Dorsolateral prefrontal cortex (tissue), 122 donors: ENCODE measurements at places on chromosomes 2 and 18.

GRCh38 chr2:232028631-232029030 is 67.1 kb downstream of the DIS3L2 start:
- DNase-seq: no peak

GRCh38 chr2:178363252-178363651 is 87.7 kb downstream of the PRKRA start:
- DNase-seq: no peak

- no peak for DNase-seq
Observed at GRCh38 chr2:71725836-71726235, 272.5 kb downstream of the DYSF start.

DNA sequence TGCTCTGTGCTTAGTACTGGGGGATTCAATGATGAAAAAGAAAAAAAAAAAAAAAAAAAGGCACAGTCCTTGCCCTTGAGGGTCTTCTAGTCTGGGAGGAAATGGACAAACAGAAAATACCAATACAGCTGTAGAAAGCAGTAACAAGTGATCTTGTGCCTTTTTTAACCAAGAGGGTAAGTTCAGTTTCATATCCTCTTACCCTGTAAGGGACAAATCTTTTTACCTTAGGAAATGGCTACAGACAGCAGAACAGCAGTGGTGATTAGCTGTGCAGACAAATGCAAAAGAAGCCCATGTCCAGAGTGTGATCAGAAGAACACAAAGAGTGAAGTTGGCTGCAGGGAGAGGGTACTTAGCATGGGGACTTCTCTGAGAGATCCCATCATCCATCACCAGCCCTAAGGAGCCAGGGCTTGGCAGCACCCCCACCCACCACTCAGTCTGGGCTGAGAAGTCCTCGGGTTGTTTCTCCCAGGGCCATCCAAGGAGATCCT is 102.9 kb downstream of the ALPK2 start:
- DNase-seq: no peak

GRCh38 chr2:99406137-99406536 is 68.9 kb downstream of the EIF5B start:
- DNase-seq: no peak

DNA sequence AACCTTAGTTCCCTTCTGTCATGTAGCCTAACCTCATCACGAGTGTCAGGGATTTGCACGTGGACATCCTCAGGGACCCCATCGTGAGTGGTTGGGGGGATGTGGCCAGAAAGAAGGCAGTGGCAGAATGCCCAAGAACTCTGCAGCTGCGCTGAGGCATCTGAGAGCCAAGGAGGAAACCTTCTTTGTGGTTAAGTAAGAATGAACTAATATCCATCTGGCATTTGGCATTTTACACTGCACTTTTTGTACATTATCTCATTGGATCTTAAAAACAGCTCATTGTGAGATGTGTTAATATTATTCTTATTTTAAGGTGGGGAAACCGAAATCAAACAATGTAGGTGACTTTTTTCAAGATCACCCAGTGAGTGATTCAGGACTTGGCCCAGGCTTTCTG is 32.6 kb upstream of the APCDD1 start:
- DNase-seq: no peak

- DNase-seq: no peak
Observed at GRCh38 chr2:20111311-20112131, 60.1 kb upstream of the LAPTM4A start.

GRCh38 chr18:26806224-26806623 is 59.3 kb downstream of the AQP4 start:
- no peak for DNase-seq

DNA sequence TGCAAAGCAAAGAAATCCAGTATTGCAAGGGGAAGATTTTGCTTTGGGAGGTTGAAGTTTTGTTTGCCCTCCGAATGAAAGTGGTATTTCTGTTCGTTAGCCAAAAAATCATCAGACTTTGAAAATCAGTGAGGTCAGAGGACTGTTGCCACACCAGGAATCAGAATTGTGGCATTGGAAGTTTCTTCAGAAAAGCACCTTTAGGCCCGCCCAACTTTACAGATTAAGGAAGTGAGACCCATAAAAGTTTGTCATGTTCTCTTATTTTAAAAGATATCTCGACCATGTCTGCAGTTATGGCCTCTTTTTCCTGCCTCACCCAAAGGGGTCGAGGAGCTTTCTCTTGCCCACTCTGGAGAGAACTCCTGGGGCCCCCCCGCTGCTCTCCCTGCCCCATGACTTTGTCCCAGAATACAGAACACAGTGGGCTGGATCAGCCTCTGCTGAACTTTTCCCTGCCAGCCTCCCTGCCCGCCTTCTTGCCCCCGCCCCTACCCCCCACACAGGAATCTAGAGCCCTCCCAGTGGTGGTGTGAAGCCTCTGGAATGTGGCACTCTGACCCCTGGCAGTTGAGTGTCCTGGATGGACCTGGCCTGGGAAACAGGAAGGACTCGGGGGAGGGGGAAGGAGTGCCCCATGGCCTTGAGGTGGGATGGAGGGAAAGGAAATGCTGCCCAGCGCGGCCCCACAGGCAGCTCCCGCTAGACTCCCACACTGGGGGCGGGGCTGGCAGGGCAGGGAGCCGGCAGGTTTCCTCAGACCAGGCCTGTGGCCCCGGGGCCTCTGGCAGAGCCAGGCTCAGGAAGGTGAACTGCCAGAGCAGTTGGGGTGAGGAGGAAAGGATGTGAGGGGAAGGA is 25.3 kb downstream of the CRIM1 start:
- DNase-seq: no peak

- DNase-seq: no peak
Observed at GRCh38 chr2:196131384-196131937, 39.9 kb downstream of the STK17B start.

DNA sequence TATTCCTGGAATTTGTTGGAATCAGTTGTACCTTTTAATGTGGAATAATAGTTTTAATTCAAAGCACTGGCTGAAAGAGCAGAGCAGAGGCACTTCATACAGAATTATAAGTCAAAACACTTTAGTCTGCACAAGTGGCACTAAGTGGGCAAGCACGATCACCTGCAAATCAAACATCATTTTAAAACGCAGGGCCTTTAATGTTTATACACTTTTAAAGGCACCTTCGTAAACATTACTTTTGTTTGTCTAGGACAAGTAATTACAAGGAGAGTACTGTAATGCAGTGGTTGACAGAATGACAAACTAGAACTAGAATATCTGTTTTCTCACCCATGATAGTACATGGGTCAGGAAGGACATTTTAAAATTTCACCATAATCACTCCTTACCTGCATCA is 36.4 kb downstream of the LANCL1 start:
- DNase-seq: no peak

DNA sequence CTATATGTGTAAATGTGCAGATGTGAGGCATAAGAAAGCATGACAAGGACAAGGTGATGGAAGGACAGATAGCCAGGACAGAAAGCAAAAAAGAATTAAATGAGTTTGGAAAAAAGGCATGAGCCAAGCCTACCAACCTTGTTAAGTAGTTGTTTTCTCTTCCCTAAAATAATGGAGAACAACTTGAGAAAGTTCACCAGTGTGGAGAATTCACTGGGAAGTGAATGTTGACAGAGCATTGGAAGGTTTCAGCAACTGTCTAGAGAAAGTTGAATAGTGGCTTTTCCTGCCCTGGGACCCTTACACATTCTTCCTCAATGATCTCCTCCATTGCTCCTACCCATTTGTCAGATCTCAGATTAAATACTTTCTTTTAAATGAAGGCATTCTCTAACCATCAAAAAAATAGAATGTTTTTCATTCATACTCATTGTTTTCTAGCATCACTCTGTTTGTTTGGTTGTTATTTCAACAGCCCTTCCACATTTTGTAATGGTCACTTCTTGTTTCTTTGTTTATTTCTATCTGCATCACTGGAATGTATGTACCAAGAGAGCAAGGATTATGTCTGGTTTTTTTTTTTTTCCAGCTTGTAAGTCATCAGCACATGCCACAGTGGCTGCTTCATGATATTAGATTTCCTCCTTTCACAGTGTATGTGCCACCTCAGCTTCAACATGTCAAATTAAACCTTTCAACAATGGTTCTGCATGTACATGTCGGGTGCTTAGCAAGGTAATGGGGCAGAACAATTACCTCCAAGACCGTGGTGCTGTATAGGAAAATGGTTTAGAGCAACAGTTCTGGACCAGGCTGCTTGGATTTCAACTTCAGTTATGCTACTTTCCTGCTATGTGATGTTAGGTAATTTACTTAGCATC is 586.0 kb upstream of the VRK2 start:
- no peak for DNase-seq

DNA sequence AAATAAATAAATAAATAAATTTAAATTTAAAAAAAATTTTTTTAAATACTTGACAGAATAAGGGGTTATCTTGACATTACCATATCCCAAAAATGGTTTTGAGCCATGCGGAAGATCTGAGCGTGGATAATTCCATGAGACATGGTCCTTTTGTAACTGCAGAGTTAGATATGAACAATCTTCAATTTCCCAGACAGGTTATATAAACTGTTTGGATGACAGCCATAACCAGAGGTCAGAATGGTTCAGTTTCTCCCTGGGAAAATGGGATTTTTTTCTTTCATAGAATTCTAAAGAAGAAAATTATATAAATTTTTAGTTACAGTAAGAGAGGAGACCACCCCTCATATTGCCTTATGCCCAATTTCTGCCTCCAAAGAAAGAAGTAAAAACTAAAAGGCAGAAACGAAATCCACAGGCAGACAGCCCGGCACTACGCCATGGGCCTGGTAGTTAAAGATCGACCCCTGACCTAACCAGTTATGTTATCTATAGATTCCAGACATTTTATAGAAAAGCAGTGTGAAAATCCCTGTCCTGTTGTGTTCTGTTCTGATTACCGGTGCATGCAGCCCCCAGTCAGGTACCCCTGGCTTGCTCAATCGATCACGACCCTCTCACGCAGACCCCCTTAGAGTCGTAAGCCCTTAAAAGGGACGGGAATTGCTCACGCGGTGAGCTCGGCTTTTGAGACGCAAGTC is 3.0 kb downstream of the GALM start:
- DNase-seq: no peak

- DNase-seq: no peak
Observed at GRCh38 chr2:131034122-131035051, 58.9 kb downstream of the FAM168B start.

GRCh38 chr18:61076986-61077385 is 256.2 kb upstream of the CDH20 start:
- no peak for DNase-seq

- no peak for DNase-seq
Observed at GRCh38 chr18:45726603-45727002, 2.6 kb downstream of the SLC14A1 start.

DNA sequence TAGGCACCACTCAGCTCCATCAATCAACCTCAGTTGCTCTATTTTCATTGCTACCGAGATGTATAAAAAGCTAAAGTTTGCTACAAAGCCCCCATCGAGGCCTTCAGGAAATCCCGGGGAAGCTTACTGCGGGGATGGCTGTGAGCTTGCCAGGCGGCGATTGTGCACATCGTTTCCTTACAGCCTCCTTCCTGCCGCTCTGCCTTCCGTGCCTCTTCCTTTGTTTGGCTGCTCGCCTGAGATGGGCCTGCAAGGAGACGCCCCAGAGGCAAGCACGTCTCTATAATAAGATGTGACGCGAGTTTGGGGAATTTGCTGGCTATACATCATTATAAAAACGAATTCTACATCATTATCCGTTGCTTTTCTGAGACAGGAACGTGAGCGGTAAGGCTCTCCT is 41.6 kb downstream of the DHRS9 start:
- DNase-seq: no peak

DNA sequence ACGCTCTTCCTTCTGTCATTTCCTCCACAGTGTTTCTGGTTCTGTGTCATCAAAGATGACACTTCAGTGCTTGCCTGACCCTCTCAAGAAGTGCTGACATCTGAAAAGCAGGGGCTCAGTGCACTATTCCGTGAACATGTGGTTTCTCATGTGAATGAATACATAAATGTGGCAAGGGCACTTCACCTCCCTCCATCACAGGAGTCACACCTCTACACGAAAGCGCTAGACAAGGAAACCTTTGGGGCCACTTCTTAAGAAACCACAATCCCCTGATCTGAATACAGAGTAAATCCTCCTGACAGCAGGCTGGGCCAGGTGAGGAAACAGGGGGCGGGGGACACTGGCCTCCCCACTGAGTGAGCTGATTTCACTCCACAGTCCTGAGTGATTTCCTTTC is 145.8 kb upstream of the ACAA2 start:
- DNase-seq: no peak

DNA sequence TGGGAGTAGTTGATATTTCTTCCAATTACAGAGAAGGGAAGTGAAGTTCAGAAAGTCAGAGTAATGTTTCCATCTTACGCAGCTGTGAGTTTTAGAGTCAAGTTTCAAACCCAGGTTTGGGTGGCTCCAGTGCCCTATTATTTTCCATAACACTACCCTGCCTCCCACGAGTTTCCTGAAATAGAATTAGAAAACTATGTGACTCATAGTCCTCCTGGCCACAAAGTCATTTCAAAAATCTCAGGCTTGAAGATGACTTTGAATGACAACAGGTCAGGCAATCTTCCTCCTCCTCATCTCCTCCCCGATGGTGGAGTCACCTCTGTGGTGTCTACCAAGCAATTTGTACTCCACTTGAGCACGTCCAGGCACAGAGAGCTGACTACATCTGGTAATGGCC is 212.3 kb upstream of the TRIB2 start:
- no peak for DNase-seq

DNA sequence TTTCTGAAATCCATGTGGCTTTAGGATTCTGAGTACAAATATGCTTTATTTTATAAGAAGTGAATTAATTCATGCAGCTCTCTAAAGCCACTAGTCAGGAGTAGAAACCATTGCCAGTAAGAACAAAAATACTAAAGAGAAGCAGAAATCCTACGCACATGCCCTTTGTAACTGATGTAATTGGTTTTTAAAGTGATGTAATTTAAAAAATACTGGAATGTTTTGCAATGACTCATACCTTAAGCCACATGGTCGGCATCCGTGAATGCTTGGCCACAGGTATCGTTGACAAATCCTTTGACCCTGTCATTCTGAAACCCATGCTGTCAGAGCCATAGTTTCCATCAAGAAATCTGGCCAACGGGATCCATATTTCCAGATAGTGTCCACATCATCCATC is 213.3 kb downstream of the ACKR3 start:
- DNase-seq: no peak

GRCh38 chr2:31894656-31895055 is 116.2 kb downstream of the MEMO1 start:
- no peak for DNase-seq

DNA sequence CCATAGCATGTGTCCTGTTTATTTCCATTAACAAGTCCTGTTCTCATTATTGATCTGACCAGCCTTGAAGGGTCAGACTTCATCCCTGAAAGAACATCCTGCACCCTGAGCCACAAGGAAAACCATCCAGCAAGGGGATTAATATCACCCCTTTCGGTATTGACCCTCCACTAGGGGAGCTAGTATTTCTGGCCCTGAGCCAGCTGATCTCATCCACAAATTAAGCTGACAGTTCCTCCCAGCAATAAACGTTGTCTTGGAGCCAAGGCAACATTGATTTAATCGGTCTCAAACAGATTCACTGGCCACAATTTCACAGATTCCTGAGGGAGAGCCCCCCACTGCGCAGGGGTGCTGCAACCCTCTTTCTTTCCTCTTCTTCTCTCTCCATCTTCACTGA is 353.1 kb upstream of the FANCL start:
- no peak for DNase-seq
